Body of pancreas (tissue), 4 donors: ENCODE measurements at places on chromosomes 7 and 10.

- no peak overlapping the region for H3K27ac ChIP-seq
- H3K4me1 ChIP-seq: no peaks in the 10 kb centered on the region
- DNase-seq: no peak
- no peaks in the 10 kb centered on the region for H3K27me3 ChIP-seq
- H3K4me3 ChIP-seq: no peak overlapping the region
- H3K36me3 ChIP-seq: no peaks in the 10 kb centered on the region
Measured at GRCh38 chr7:46257761-46258448, 336.8 kb upstream of the IGFBP3 start.

DNA sequence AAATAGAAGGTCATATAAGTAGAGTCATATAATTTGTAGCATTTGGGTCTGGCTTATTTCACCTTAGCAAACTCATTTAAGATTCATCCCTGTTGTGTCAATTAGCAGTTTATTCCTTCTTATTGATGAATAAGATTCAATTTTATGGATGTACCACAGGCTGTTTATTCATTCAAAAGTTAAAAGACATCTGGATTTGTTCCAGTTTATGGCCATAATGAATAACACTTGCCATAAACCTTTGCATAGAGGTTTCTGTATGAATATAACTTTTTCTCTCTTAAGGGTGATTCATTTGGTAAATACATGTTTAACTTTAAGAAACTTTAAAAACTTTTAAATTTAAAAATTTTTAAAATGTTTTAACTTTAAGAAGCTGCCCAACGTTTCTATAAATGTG is 66.4 kb downstream of the CPED1 start:
- H3K4me1 ChIP-seq: no peaks in the 10 kb centered on the region
- H3K27me3 ChIP-seq: no peaks in the 10 kb centered on the region
- DNase-seq: no peak
- H3K27ac ChIP-seq: no peak overlapping the region
- H3K4me3 ChIP-seq: no peak overlapping the region

DNA sequence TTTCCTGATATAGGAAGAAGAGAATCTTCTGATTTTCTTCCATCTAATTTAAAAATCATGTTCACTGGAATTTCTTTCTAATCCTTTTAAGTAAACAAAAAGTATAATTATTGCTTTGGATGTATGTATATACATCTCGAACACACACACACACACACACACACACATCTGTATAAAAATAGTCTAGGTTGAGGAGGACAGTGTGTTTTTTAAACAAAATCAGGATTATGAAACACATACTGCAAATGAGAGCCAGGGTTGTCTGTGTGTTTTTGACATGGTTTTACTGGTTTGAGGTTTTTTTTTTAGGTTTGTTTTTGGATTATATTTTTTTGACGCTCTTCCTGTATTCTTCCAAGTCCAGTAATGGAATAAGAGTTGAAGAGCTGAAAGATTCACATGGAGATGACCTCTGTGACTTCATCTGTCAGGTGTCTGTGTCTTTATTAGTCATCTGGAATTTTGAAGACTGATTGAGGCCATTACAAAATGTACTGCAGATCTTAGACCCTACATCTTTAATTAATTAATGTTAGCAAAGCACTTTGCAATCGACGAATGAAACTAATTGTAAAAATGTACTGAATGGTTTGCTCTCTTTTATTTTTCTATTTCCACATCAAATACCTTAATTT is 237.1 kb downstream of the SUGCT start:
- H3K36me3 ChIP-seq: no peaks in the 10 kb centered on the region
- H3K27me3 ChIP-seq: no peaks in the 10 kb centered on the region
- no peak overlapping the region for H3K4me3 ChIP-seq
- no peak overlapping the region for H3K27ac ChIP-seq
- no peak for DNase-seq

GRCh38 chr10:133608855-133609254 is 17.7 kb downstream of the FRG2B start:
- no peak for DNase-seq
- H3K27me3 ChIP-seq: no peaks in the 10 kb centered on the region
- no peak overlapping the region for H3K27ac ChIP-seq
- H3K36me3 ChIP-seq: no peaks in the 10 kb centered on the region

DNA sequence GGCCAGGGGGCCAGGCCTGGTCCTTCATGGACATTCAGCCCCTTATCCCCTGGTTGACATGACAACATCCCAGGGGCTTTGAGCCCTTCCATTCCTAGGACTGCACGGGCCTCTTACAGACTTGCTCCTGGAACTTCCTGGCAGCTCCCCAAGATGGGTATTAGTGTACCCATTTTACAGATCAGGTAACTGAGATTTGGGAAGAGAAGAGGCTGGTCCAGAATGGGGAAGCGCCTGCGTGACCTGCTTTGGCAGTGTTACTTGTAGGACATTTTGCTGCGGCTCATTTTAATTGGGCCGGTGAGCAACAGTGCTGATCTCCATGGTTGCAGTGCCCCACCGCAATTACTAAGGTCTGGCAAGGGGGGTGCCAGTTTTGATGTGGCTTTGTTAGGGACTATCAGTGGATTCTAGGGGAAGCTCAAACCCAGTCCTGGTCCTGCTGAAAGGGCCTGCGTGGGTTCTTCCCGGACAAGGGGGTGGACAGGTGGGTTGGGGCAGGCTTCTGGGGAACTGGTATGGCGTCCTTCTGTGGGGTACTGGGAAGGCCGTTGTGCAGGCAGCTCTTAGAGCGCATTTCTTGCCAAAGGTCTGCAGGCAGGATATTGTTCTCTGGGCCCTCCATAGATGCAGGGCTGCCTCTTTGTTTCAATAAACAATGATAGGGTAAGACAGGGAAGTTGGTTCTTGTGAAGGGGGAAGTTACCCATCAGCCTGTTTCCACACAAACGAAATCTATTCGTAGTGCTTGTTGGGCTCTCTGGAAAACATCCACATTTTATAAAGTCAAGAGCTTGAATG is 137.6 kb downstream of the RGS10 start:
- H3K4me1 ChIP-seq: no peaks in the 10 kb centered on the region
- H3K27ac ChIP-seq: peak overlapping the region; percentile 66
- no peak overlapping the region for H3K4me3 ChIP-seq
- DNase-seq: no peak

- H3K27me3 ChIP-seq: no peaks in the 10 kb centered on the region
- no peak for DNase-seq
- no peak overlapping the region for H3K27ac ChIP-seq
- no peaks in the 10 kb centered on the region for H3K36me3 ChIP-seq
- H3K4me1 ChIP-seq: no peaks in the 10 kb centered on the region
- no peak overlapping the region for H3K4me3 ChIP-seq
Measured at GRCh38 chr10:43217563-43218205, 49.2 kb downstream of the RASGEF1A start.

DNA sequence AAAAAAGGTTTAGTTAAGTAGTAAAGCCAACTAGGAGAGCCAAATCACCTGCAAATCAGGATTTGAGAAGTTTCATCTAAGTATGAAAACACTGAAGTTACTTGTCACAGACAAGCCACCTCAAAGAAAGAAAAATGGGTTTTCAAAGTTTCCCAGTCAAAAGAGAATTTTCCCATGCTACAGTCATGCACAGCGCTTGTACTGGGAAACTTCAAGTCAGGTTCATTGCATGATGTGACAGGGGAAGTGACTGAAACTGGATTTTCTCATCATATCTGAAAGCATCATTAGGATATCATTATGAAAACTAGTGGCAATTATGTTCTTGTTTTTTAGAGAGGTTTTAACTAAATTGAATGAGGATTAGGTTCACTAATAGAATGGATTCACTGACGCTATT is 167.0 kb downstream of the SGMS1 start:
- peaks cover 13% of the 10 kb centered on the region for H3K4me1 ChIP-seq
- H3K27me3 ChIP-seq: no peaks in the 10 kb centered on the region
- no peak for DNase-seq

DNA sequence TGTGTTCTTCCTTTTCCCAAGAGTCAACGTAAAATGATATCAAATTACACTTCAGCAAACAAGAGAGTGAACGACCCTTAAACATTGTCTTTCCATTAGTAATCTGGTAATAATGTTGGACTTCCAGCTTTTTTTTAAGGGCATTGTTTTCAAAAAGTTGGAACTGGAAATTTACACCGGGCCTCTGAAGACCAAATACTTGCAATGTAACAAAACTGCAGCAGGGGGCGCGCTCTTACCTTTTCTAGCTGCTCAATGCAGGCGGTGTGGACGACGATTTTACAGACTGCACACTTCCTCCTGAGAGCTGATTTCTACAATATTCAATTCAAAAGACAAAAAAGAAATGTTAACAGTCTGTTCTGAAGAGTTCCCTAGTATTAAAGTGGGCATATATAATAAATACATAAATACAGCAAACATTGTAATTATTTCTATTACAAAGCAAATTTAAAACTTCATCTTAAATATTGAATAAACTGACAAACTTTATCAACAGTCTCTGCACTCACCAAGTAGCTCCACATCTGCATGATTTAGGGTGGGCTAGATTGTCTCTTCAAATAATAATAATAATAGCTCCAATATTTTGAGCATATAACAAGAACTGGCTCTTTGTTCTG is 190.4 kb downstream of the DGKI start:
- H3K4me3 ChIP-seq: no peak overlapping the region
- H3K27ac ChIP-seq: no peak overlapping the region
- no peaks in the 10 kb centered on the region for H3K27me3 ChIP-seq
- H3K36me3 ChIP-seq: no peaks in the 10 kb centered on the region
- peak; percentile 84 for DNase-seq
- no peaks in the 10 kb centered on the region for H3K4me1 ChIP-seq

GRCh38 chr7:37069336-37069735 is 345.0 kb upstream of the AOAH start:
- H3K27me3 ChIP-seq: no peaks in the 10 kb centered on the region
- no peak overlapping the region for H3K4me3 ChIP-seq

DNA sequence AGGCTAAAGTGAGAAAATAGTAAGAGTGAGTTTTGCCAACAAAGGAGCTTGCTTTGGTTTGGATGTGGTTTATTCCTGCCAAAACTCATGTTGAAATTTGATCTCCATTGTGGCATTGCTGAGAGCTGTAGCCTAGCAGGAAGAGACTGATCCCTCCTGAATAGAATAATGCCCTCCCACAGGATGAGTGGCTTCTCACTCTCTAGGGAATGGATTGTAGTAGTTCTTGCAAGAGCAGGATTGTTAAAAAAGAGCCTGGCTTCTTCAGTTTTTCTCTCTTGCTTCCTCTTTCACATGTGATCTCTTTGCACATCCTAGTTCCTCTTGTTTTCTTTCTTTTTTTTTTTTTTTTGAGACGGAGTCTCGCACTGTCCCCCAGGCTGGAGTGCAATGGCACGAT is 34.4 kb downstream of the ASAH2 start:
- H3K27me3 ChIP-seq: no peaks in the 10 kb centered on the region
- no peak overlapping the region for H3K4me3 ChIP-seq
- no peak for DNase-seq
- H3K4me1 ChIP-seq: peaks cover 7% of the 10 kb centered on the region
- no peaks in the 10 kb centered on the region for H3K36me3 ChIP-seq
- H3K27ac ChIP-seq: no peak overlapping the region

GRCh38 chr10:26697163-26697921 is at the start of gene PDSS1:
PDSS1 (plus strand) TSS chr10:26697701; CDS start chr10:26697712, 11 bp downstream.
- H3K4me3 ChIP-seq: peak within 1 kb of the TSS; percentile 91
- peak; percentile 67 for DNase-seq
- peaks cover 17% of the 10 kb centered on the region for H3K4me1 ChIP-seq
- H3K27me3 ChIP-seq: no peaks in the 10 kb centered on the region
- no peaks in the 10 kb centered on the region for H3K36me3 ChIP-seq

DNA sequence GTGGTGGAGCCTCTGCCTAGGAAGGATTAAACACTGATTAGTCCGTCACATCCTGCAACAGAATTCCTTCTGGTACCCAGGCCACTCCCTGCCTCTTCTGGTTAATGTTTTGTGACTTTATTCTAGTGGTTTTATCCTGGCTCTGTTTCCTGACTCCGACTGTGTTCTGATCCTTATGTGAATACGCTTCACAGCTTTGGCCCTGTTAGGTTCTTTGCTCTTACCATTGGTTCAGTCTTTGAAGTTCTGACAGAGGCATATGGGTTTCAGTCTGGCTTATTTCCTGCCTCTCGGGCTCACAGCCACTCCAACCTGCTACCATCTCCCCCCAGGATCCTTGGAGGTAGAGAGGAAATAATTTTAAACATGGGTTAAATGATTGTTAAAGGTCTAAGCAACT is 23.2 kb upstream of the FGL2 start:
- no peak for DNase-seq
- no peaks in the 10 kb centered on the region for H3K4me1 ChIP-seq
- H3K27ac ChIP-seq: no peak overlapping the region
- no peaks in the 10 kb centered on the region for H3K36me3 ChIP-seq

DNA sequence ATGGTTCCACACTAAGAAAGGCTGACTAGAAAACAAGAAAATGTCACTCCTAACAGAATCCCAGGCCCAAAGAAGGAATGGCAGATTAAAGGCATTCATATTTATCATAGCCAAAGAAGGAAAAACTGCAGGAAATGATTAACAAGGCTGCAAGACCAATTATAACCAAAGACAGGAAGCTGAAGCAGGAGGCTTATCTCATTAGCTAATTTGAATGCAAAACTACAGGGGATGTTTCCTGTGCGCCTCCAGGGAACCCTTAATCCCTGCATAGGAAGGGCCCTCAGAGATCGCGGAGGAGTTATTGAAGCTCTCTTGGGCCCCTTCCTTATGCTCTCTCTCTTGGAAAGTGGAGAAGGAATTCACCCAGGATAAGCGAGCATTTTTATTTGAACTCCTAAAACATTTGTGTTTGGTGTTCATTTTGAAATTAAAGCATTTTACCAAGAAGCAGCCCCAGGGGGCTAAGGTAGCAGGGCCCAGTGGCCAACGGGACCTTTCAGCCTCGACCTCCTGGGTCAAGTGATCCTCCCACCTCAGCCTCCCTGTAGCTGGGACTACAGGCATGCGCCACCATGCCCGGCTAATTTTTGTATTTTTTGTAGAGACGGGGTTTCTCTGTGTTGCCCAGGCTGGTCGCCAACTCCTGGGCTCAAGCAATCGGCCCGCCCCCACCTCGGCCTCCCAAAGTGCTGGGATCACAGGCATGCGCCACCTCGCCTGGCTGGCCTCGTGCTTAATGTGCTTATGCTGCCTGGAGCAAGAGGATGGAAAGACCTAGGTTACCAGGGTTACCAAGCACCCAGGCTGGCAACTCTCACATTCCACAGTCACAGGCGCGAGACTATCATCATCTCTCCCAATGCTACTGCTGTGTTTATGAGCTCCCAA is 24.1 kb upstream of the PROSER2 start:
- no peaks in the 10 kb centered on the region for H3K27me3 ChIP-seq
- peak overlapping the region; percentile 3 for H3K27ac ChIP-seq
- H3K4me1 ChIP-seq: no peaks in the 10 kb centered on the region
- no peak overlapping the region for H3K4me3 ChIP-seq
- DNase-seq: no peak

- H3K27ac ChIP-seq: peak overlapping the region; percentile 9
- no peaks in the 10 kb centered on the region for H3K27me3 ChIP-seq
- DNase-seq: peak; percentile 61
- H3K4me3 ChIP-seq: no peak overlapping the region
- H3K36me3 ChIP-seq: no peaks in the 10 kb centered on the region
Measured at GRCh38 chr10:6348096-6348874, 145.6 kb downstream of the PFKFB3 start.

DNA sequence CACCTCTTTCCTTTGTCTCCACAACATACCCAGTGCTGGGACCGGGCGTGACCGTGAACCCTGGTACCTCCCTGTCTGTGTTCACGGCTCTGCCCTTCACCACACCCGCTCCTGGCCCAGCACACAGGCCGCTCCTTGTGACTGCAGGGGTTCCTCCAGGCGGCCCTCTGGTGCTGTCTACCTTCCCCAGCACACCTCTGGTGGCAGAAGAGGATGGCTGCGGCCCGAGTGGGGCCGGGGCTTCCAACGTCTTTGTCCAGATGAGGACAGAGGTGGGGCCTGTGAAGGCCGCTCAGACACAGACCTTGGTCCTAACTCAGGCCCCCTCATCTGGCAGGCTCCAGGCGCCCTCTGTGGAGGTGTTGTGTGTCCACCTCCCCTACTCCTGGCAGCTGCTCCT is 55.4 kb upstream of the SGMS1 start:
- H3K4me1 ChIP-seq: no peaks in the 10 kb centered on the region
- no peaks in the 10 kb centered on the region for H3K27me3 ChIP-seq
- no peak overlapping the region for H3K27ac ChIP-seq
- no peak overlapping the region for H3K4me3 ChIP-seq
